CD4-positive, CD25-positive, alpha-beta regulatory T cell (primary cell): ENCODE measurements at places on chromosomes 3 and 15. TPM values are rescaled to one million over a fixed set of nuclear protein-coding genes. Genes with fewer than 3 reads are reported as not detected.

The COL8A1 gene
- total RNA-seq = not detected

The ACOX2 gene
- total RNA-seq = not detected

The EFCAB12 gene
- total RNA-seq = 2.2 TPM

The CCDC14 gene
- 50.5 TPM for total RNA-seq

The FHIT gene
- 120 TPM for total RNA-seq

The ENTPD3 gene
- total RNA-seq = not detected

The SCAANT1 gene
- total RNA-seq = 4.7 TPM

The GNAT1 gene
- not detected for total RNA-seq

The CA12 gene
- total RNA-seq = not detected
